ENCODE measurements at places on chromosomes 2 and 18.

- no peak for DNase-seq
Observed at GRCh38 chr18:76564117-76564516, 69.1 kb upstream of the ZNF516 start.

DNA sequence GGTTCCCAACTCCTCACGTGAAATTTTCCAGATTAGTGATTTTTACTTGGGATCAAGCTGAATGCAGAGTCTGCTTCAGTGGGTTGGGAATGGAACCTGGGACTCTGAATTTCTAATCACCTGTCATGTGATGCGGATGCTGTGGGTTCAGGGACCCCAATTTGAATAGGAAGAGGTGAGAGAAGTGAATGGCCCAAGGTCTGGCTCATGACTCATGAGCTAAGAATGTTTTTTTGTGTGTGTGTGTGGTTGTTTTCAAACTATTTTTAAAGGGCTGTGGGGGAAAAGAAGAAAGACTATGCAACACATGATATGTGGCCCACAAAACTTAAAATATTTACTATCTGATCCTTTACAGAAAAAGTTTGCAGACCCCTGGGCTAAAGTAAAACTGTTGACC lies 108.5 kb upstream of the CYRIA start:
- DNase-seq = no peak

DNA sequence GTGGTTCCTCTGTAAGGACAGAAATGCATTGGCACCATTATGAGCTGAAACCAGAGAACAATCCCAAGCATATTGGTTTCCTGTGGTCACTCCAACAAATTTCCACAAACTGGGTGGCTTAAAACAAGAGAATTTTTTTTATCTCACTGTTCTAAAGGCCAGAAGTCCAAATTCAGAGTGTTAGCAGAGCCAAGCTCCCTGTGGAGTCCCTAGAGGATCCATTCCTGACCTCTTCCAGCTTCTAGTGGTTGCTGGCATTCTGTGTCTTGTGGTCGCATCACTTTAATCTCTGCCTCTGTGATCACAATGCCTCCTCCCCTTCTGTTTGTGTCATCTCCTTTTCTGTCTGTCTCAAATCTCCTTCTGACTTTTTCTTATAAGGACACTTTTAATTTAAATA lies 380.3 kb downstream of the NYAP2 start:
- no peak for DNase-seq

GRCh38 chr2:241708879-241709278 lies 7.0 kb downstream of the ING5 start:
- DNase-seq = no peak

DNA sequence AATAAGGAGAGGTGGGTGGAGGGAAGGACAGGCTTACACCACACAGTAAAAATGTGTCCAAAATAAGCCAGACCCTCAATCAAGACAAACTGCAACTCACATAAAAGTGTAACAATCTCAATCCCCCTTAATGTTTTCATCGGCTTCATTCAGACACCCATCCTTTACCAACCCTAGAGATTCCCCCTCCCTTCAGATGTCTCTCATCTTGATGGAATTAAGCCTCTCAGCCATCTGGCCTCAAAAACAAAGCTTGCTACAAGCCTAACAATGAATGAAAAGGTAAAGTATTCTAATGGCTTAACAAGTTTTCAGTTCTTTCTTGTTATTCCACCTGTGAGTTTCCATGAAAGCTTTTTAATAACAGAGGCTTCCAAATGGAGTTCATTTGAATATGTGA lies 5.2 kb downstream of the RTTN start:
- DNase-seq = no peak

DNA sequence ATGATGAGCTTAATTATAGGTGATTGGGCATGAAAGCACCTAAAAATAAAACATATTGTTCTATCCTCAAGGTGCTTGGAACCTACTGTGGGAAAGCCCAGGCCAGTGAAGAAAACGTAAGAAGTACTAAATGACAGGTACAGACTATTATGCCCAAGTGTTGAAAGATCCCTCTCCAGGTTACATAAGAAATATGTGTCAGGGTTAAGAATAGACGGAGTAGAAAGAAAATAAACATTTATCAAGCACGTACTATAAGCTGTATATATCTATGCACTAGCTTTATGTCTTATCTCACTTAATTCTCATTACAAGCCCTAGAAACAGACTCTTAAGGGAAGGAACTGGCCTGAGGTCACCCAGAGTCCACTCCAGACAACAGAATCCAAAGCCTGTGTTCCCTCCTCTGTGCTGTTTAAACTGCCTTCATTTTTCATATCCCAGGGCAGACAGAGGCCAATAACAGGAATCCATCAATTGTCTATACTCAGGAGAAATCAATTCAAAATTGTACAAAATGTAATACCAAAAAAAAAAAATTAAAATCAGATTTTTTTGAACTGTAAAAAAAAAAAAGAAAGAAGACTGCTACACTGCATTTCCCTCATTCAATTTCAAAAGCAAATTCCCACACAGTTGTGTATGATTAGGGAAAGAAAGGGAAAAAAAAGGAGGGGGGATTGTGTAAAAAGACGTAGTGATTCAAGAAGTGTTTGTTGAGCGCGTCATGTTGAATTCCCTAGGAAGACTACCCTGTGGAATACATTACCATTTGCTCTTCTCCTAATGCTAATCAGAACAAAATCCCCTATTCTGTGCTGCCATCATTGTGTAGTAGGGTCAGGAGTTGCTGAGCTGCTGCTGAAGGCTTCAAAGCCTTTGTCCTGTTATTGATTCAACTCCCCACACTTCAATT lies 156.3 kb downstream of the IRS1 start:
- DNase-seq = no peak

DNA sequence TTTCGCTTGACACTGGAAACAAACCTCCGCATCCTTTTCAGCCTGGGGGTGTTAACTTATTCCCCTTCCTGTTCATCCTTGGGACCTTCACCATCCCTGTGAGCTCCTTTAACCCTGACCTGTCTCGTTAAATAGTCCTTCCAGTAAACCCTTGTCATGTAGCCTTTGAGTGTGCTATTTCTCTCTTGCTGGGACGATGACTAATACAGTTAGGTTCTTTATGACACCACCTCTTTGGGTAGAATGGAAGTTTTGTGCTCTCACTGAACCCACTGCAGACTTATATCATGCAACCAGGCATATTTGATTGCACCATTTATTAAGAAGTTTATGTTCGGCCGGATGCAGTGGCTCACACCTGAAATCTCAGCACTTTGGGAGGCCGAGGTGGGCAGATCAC lies 40.5 kb upstream of the GAREM1 start:
- no peak for DNase-seq

DNA sequence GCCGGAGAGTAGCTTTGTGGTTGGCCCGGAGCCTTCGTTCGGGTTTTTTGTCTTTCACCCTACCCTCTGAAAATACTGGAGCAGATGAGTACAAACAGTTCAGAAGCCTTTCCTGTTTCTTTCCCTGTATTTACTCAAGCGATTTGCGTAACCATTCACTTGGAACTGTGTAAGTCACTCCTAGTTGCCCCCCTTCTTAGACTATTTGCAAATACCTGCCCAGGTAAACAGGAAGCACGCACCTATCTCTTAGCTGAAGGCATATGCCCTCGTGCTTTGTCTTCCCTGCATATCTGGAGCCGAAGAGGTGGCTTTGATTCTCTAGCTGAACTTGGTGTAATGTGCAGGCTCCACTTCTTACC lies 1.4 kb downstream of the KCNS3 start:
- DNase-seq = no peak

DNA sequence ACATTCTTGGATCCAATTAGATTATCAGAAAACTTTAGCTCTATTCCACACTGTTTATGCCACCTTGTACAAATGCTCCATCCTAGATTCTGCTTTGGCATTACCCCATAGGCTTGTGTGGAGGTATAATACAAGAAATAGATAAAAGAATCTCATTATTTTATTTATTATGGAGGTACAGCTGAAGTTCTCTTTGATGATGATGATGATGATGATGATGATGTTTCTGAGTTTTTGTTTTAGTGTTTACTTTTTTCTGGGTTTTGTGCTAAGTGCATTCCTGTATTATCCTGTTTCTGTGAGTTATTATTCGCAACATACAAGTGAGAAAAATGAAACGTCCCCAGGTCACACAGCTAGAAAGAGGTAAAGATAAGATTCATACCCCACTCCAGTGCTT lies 43.4 kb downstream of the ANXA4 start:
- DNase-seq = no peak

DNA sequence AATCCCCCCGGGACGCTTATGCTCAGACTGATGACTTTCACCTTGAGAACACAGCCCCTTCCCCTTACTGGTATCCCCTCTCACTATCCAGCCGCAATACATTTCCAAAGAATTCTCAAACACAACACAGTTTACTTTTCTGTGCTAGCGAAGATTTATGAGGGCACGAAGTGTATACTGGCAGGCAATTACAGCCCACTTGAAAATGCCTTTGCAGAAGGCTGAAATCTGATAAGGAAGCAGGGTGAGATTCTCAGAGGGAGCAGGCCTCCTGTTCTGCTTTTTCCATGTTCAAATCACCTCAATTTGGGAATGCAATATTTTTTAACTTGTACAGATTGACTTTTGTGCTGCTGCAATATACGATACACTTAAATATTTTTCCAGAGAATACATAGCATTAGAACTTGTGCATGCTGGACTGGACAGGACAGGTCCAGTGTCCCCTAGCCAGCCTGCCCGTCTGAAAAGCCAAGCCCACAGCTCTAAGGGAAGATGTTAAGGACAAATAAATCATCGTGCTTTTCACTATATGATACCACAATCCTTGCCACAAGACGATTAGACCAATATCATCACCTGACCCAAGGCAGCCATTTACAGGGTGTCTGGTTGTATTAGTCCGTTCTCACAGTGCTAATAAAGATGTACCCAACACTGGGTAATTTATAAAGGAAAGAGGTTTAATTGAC lies 262.1 kb downstream of the EPHA4 start:
- DNase-seq = no peak

DNA sequence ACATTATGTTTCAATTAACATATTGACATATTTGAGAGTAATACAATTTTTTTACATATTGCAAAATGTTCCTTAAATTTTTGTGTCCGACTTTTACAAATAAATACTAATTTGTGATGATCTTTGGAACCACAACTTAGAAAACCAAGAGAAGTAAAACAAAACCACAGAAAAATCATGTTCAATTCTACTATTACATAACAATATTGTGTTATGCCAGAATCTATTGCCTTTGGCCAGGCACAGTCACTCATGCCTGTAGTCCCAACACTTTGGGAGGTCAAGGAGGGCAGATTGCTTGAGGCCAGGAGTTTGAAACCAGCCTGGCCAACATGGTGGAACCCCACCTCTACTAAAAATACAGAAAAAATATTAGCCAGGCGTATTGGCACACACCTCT lies 92.8 kb upstream of the APCDD1 start:
- DNase-seq = no peak

DNA sequence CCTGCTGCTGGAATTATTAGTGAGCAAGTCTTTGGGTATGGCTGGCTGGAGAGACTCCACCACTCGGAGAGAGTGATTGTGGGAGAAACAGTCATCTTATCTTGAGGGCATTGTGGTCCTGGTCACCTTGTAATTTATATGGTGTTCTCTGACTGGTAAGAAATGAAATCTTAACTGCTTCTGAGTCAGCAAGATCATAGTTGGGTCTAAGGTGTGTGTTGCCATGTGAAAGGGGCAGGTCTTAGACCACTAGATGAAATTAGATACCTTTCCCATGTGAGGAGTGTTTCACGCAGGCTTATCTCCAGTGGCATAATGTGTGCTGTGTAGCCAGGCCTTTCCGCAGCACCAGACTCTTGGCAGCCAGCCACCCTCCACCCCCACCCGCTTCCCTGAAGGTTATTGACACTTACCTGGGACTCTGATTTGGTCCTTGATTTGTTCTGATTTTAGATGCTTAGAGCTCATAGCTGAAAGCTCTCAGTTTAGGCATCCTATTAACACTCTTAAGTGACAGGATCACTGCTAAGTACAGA lies 7.7 kb downstream of the MAPRE3 start:
- DNase-seq = peak; percentile 61

DNA sequence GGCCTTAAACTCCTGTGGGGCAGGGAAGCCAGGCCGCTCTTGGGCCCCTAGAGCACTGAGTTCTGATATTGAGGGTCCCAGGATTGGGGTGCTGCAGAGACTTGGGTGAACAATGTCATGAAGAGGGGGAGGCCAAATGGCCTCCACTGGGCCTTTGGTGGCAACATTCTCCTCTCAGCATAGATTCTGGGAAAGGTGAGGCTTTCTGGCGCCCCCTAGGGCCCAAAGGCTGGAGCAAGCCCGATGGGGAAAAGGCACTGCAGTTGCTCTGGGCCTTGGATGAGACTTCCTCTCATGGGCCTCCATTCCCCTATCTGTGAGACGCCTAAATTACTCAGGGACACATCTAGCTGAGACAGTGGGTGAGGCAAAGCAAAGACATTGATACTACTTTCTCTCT lies 84.8 kb downstream of the ACAA2 start:
- DNase-seq = peak; percentile 52

DNA sequence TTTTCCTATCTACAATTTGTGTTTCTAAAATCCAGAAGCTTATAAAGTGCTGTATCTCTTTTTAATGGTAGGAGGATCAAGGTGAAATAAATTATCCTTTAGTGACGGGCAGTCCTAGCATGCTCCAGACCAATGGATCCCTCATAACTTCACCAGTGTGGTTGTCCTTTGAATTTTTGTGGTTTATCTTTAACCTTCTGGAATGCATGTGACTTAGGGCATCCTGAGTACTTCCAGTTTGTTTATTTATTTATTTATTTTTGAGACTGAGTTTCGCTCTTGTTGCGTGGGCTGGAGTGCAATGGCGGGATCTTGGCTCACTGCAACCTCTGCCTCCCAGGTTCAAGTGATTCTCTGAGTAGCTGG lies 40.4 kb downstream of the NUP35 start:
- DNase-seq = no peak

DNA sequence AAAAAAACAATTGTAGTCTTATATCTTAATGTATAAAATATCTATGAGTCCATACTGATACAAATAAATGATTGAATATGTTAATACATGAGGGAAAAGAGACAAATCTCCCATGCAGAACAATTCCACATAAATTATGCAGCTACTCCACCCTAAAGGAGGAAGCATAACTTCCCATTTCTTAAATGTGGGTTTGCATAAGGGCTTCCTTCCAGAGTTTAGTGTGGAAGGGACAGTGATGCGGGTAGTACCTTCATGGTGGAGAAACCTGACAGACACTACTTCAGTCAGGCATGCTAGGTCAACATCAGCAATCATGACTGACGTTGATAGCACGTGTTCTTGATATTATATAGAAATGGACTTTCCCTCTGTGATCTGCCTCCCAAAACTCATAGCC lies 146.9 kb upstream of the STON1 start:
- DNase-seq = no peak

- DNase-seq = no peak
Observed at GRCh38 chr18:24988253-24988840, 363.6 kb downstream of the ZNF521 start.

- DNase-seq = no peak
Observed at GRCh38 chr2:217412721-217413120, 552.9 kb upstream of the TNP1 start.

DNA sequence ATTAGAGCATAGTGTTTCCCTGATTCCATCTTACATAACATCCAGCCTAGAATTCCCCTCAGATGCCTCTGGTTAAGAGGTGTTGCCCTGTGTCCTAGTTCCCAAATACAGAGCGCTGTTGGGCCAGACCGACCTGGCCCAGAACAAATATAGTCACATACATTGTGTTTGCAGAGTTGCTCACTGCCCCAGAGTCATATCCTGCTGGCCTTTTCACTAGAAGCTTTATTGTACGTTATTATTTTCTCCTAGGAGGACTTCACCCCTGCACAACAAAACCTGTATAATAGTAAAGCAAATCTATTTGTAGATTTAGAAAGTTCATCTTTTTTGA lies 11.1 kb upstream of the MAP4K3 start:
- no peak for DNase-seq

- DNase-seq = no peak
Observed at GRCh38 chr2:109395494-109396201, 218.1 kb downstream of the SEPTIN10 start.

All from cerebellar cortex (tissue), 1 donor.